Activated naive CD4-positive, alpha-beta T cell treated with anti-CD3 and anti-CD28 coated beads, Interleukin-2, amount 50 U/mL, for 72 hours (primary cell): ENCODE measurements at places on chromosomes 1 and 21. TPM values are rescaled to one million over a fixed set of nuclear protein-coding genes. Genes with fewer than 3 reads are reported as not detected.

- DNase-seq = no peak
These were observed 15.4 kb downstream of the KIF17 start for GRCh38 chr1:20702416-20702815.

DNA sequence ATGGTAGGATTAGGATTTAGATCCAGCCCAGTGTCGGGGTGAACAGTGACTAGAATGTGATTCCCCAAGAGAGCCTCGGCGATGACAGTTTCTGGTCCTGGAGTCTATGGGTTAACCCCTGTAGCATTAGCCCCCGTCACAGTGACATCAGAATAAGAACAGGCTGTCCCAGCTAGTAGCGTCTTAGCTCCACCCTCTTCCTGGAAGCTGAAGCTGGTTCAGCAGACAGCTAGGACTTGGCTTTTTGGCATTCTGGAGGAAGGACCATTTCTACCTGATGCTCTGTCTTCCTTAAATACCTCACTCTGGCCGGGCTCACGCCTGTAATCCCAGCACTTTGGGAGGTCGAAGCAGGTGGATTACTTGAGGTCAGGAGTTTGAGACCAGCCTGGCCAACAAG is 5.0 kb downstream of the NDUFS2 start:
- no peak for DNase-seq

DNA sequence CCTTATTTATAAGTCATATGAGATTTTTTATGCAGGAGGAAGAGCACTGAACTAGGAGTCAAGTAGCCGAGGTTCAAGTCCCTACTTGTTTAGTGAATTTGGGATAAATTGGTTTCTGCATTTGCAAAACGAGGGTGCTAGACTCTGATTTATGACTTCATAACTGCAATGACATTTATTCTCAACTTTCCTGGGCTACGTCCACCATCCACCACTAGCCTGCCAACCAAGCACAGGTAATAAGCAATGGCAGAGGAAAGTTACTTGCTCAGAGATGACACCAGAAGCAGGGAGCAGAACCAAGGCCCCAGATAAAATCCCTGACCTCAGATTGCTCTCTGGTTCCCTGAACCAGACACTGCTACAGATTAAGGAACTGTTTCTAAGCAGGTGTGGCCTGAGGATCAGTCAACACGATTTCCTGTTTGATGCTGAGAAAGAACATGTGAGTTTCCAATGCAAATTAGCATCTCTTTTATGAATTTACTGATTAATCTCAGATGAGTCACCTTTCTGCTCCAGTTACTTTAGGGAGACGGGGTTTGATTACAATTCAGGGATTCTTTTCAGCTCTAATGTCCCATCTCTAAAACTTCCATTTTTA is 52.7 kb downstream of the PLPP3 start:
- DNase-seq = no peak

GRCh38 chr1:235984041-235984825 is 80.7 kb downstream of the NID1 start:
- DNase-seq = no peak

- no peak for DNase-seq
These were observed 20.6 kb downstream of the CDA start for GRCh38 chr1:20609541-20609940.

DNA sequence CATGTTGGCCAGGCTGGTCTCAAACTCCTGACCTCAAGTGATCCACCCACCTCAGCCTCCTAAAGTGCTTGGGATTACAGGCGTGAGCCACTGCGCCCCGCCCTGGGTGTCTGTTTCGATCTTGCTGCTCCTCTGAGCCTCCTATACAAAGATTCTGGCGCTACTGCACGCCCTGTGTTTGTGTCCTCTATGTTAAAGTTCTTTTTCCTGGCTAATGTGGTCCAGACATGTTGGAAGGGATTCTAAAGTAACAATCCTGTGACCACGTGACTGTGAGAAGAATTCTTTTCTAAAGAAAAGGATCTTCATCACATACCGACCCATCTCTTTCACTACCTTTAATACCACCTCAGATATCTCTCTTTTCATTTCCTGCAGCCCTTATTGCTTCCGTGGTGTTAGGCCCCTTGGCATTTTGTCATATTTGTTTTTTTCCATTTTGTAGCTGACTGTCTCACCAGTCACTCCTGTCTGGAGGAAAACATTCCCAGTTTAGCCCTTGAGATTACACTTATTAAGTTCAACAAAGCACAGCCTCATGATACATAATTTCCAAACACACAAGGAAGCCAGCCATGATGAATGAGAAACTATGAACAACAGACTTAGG is 27.2 kb upstream of the ENO1 start:
- no peak for DNase-seq

GRCh38 chr1:7752512-7753417 is 18.3 kb upstream of the VAMP3 start:
- peak; percentile 30 for DNase-seq

- DNase-seq = no peak
These were observed 26.0 kb upstream of the BCL9 start for GRCh38 chr1:147515045-147515869.

AMPD2 gene
- 113 TPM for total RNA-seq

- no peak for DNase-seq
These were observed 16.1 kb downstream of the TNFRSF8 start for GRCh38 chr1:12078938-12079861.

- DNase-seq = no peak
These were observed 7.6 kb upstream of the ARHGEF10L start for GRCh38 chr1:17531682-17532487.

KRTAP15-1 gene
- total RNA-seq = not detected

DNA sequence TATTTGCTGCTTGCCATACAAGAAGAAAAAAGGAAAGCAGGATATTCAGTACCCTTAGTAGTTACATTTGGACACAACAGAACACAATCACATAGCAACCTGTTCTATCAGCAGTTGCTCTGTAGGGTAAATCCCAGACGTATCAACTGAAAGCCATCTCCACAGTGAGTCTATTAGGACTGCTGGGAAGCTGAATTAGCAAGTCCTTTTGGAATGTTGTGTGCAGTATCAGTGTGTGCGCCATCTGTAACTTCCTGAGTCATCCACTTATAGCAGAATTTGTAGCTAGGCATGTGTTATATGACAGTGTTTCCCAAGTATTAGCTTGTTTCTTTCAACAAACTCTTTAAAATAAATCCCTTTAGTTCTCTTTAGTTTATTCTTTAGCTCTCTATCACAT is 21.3 kb downstream of the CCDC30 start:
- DNase-seq = no peak

MATN1 gene
- 0.66 TPM for total RNA-seq

GRCh38 chr1:29032841-29033240 is 90.9 kb downstream of the TMEM200B start:
- DNase-seq = no peak

- no peak for DNase-seq
These were observed 73.8 kb downstream of the USP24 start for GRCh38 chr1:55141295-55141893.
